ENCODE measurements at places on chromosomes 5 and 9. TPM values are rescaled to one million over a fixed set of nuclear protein-coding genes. Genes with fewer than 3 reads are reported as not detected.

The TMEM215 gene
- not detected for total RNA-seq

GRCh38 chr9:96044401-96044800, 168.9 kb downstream of the ERCC6L2 start:
- DNase-seq: no peak
- H3K27me3 ChIP-seq: peaks cover 5% of the 10 kb centered on the region

The SPATA31A3 gene
- not detected for total RNA-seq

The WDR31 gene
- 1.1 TPM for total RNA-seq

GRCh38 chr5:85741972-85742371, 875.8 kb upstream of the COX7C start:
- no peak overlapping the region for H3K4me3 ChIP-seq
- no peaks in the 10 kb centered on the region for H3K36me3 ChIP-seq
- H3K27me3 ChIP-seq: no peaks in the 10 kb centered on the region

The LPAR1 gene
- total RNA-seq: not detected

DNA sequence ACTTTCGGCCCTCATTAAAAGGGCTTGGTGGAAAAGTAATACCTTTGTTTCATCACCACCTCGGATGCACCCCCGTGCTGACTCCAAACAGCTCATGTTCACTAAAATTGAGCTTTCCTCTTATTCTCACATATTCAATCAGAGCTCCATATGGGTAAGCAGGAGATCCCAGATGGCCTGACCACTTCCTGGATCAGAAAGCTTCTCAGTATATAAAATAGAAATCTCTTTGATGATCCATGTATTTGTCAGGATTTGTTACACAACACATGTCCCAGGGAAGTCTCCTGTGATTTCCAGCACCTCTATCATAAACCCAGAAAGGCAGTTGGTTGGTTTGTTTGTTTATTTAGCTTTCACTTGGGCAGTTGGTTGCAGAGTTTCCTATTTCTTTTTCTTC, 402.0 kb downstream of the MLLT3 start:
- H3K36me3 ChIP-seq: peaks cover 28% of the 10 kb centered on the region
- no peak overlapping the region for H3K27ac ChIP-seq
- peaks cover 21% of the 10 kb centered on the region for H3K4me1 ChIP-seq
- H3K27me3 ChIP-seq: peaks cover 3% of the 10 kb centered on the region
- no peak overlapping the region for H3K4me3 ChIP-seq

DNA sequence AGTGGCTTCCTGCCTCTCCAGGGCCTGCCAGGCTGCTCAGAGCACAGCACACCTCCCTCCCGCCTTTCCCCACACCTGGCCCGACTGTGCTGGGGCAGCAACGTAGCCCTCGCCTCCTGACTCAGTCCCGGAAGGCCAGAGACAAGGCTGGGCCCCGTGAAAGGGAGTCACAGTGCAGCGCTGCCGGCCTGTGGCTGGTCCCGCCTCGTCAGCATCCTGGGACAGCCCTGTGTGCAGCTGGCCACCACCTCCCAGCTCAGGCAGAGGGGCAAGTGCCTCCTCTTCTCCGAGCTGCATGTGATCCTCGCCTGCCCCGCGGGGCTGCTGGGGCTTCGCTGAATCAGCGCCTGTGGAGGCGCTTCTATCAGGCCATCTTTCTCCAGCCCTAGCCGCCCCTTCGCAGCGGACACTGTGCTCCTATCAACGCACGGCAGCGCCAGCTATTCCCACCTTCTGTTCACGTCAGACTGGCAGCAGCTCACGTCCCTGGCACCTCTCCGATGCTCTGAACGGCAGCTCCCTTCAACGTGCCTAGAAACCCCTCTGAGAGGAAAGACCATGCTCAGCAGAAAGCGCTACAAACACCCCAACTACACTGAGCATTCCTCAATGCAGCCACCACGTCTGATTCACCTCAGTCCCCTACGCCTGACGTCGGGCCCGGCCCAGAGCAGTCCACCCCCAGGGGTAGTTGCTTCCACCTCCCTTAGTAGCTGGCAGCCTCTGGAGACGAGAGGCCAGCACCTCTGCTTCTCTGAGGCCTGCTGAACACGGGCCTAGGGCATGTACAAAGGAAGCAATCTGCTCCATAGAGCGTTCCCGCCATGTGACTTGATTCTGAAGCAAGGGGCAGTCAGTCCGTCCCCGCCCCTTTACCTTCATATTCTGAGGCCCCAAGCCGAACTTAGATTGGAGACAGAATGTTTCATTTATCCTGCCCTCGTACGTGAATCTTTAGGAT, 78.8 kb downstream of the GPR21 start:
- H3K4me3 ChIP-seq: no peak overlapping the region
- no peaks in the 10 kb centered on the region for H3K27me3 ChIP-seq
- DNase-seq: no peak
- H3K36me3 ChIP-seq: no peaks in the 10 kb centered on the region
- H3K27ac ChIP-seq: no peak overlapping the region

- H3K4me3 ChIP-seq: no peak overlapping the region
- H3K27me3 ChIP-seq: peaks cover 5% of the 10 kb centered on the region
- no peak for DNase-seq
- H3K27ac ChIP-seq: no peak overlapping the region
- no peaks in the 10 kb centered on the region for H3K36me3 ChIP-seq
These were observed 30.0 kb downstream of the GFPT2 start for GRCh38 chr5:180323160-180323559.

The PSAT1 gene
- 118 TPM for total RNA-seq

GRCh38 chr5:73288803-73289720, 116.1 kb downstream of the TMEM174 start:
- H3K27ac ChIP-seq: no peak overlapping the region
- no peak for DNase-seq
- no peak overlapping the region for H3K4me3 ChIP-seq
- H3K36me3 ChIP-seq: peaks cover 3% of the 10 kb centered on the region
- no peaks in the 10 kb centered on the region for H3K4me1 ChIP-seq

GRCh38 chr9:33346564-33346963, 55.8 kb downstream of the AQP7 start:
- H3K27me3 ChIP-seq: no peaks in the 10 kb centered on the region
- H3K4me1 ChIP-seq: peaks cover 2% of the 10 kb centered on the region
- peaks cover 60% of the 10 kb centered on the region for H3K36me3 ChIP-seq
- no peak overlapping the region for H3K27ac ChIP-seq
- DNase-seq: no peak

DNA sequence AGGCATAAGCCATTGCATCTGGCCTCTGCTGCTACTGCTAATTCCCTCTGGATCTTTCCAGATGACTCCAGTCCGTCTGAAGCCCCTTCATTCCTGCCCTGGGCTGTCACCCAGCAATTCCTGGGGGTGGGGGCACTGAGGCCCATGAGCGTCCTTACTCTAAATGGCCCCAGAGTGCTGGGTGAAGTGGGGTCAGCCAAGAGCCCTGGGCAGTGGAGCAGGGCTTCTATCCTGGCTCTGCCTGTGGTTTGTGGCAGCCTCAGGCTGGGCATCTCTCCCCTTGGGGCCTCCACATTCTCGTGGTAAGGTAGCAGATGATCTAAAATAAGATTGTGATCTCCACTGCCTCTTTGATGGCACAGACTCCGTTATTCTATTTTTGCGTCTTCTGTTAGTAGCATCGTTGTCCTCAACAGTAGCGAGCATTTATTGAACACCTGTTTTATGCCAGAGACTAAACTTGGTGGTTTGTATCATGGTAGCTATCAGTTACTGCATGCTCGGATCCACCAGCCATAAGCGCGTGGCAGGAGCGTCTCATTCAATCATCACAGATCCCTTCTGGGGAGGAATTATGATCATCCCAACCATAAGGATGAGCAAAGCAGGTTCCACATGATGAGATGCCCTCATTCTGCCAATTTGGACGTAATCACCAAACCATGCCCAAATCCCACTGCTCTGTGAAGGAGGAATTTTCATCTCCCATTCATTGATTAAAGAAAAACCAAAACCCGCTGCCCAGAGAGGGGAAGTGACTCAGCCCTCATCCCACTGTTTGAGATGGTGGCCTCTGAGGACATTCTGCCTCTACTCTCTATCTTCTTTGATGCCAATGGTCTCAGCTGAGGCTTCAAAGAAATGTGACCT, 21.9 kb upstream of the DUSP1 start:
- no peak overlapping the region for H3K27ac ChIP-seq
- no peaks in the 10 kb centered on the region for H3K27me3 ChIP-seq
- no peak for DNase-seq

DNA sequence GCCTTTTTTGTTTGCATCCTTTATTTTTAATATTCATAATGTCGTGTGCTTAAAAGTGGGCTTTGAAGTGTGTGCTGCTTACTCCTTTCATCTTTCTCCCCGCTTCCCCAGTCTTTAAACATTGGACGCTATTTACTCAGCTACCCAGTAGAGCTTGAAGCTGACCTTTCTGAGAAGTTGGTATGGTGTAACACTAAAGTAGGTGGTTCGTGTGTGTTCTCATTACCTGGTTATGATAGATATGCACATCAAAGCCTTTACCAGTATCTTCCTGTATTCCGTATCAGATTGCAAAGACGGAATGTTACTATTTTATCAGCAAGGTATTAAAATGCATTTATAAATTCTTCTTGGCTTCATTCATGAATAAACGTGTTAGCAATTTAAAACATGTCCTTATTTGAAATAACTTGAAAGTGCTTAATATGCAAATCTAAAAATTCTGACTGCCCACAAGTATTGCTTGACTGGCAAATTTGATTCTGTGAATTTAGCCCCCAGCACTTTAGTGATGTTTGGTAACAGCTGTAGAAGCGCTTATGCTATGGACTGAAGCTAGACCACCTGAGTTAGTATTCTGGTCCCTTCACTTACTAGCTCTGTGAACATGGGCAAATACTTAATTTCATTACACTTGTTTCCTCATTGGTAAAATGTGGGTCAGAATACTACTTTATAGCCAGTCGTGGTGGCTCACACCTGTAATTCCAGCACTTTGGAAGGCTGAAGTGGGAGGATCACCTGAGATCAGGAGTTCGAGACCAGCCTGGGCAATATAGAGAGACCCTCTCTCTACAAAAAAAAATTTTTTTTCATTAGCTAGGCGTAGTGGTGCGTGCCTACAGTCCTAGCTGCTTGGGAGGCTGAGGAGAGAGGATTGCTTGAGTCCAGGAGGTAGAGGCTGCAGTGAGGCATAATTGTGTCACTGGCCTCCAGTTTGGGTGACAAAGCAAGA, 1.7 kb downstream of the RRAGA start:
- peak overlapping the region; percentile 99 for H3K27ac ChIP-seq
- H3K4me3 ChIP-seq: peak overlapping the region; percentile 93
- peaks cover 28% of the 10 kb centered on the region for H3K4me1 ChIP-seq
- H3K27me3 ChIP-seq: no peaks in the 10 kb centered on the region

DNA sequence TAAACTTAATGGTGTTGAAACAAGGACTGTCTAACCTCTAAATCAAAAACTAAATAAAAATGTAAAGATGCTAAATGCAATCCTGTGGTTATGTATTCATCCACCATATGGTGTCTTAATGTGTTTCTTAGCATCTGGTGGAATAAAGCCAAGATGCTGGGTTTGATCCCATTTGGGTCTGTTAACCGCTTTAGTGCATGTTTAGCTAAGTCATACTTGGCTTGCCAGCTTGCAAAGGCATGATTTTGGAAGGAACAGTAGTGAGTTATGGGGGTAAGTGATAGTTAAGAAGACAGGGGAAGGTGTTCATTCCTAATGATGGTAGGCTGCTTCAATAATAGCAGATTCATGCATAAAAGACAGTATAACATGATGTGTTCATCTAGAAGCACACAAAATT, 139.0 kb upstream of the SLC27A6 start:
- H3K4me1 ChIP-seq: no peaks in the 10 kb centered on the region
- DNase-seq: no peak
- no peak overlapping the region for H3K27ac ChIP-seq
- H3K36me3 ChIP-seq: no peaks in the 10 kb centered on the region
- no peaks in the 10 kb centered on the region for H3K27me3 ChIP-seq

The CCL27 gene
- not detected for total RNA-seq

GRCh38 chr9:114588210-114588609, 641 bp downstream of the ATP6V1G1 start:
- H3K36me3 ChIP-seq: peaks cover 22% of the 10 kb centered on the region
- H3K27me3 ChIP-seq: no peaks in the 10 kb centered on the region
- H3K27ac ChIP-seq: peak overlapping the region; percentile 96
- DNase-seq: no peak
- H3K4me1 ChIP-seq: peaks cover 52% of the 10 kb centered on the region

GRCh38 chr5:33563983-33564908, 123.5 kb downstream of the TARS1 start:
- no peaks in the 10 kb centered on the region for H3K36me3 ChIP-seq
- no peak overlapping the region for H3K27ac ChIP-seq
- H3K27me3 ChIP-seq: no peaks in the 10 kb centered on the region
- DNase-seq: no peak

DNA sequence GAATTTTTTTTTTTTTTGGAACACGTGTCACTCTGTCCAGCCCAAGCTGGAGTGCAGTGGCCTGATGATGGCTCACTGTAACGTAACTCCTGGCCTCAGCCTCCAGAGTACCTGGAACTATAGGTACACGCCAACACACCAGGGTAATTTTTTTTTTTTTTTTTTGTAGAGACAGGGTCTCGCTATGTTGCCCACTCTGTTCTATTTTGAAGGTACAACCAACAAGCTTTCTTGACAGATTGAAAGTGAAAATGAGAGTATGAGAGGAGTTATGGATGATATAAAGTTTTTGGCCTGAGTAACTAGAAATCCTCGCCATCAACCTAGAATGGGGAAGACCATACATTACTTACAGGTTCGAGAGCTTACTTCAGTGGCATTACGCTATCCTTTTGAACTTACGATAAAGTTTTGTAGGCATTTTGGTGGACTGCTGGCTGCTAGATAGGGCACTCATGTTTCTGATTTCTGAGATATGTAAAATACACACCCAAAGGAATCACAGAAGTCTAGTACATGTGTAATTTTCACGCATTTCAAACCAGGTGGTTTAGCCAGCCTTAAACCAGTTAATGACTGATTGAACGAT, 806 bp upstream of the CDC42SE2 start:
- DNase-seq: no peak
- peak overlapping the region; percentile 83 for H3K4me3 ChIP-seq
- H3K36me3 ChIP-seq: peaks cover 38% of the 10 kb centered on the region
- no peaks in the 10 kb centered on the region for H3K27me3 ChIP-seq

The MEGF10 gene
- not detected for total RNA-seq

DNA sequence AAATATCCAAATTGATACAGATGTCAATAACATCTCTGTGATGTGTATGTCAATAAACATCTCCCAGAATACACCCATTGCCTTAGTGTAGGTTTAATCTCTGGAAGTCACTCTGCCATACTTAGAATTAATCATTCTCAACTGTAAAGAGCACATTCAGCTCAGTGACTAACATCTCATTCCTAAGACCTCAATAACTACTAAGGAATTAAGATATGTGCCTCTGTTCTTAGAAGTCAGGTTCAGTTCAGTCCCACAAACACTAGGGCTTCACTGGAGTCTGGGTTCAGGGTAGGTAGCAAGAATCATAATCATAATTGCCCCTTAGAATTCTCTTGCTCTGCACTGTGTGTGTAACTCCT, 31.7 kb downstream of the UGCG start:
- H3K4me1 ChIP-seq: peaks cover 25% of the 10 kb centered on the region
- H3K4me3 ChIP-seq: no peak overlapping the region
- no peaks in the 10 kb centered on the region for H3K27me3 ChIP-seq
- H3K27ac ChIP-seq: no peak overlapping the region

- no peaks in the 10 kb centered on the region for H3K36me3 ChIP-seq
- no peaks in the 10 kb centered on the region for H3K4me1 ChIP-seq
- H3K27me3 ChIP-seq: peaks cover 74% of the 10 kb centered on the region
These were observed 28.2 kb downstream of the FAM163B start for GRCh38 chr9:133581011-133581410.
